ENCODE measurements at places on chromosomes 5 and 9.

DNA sequence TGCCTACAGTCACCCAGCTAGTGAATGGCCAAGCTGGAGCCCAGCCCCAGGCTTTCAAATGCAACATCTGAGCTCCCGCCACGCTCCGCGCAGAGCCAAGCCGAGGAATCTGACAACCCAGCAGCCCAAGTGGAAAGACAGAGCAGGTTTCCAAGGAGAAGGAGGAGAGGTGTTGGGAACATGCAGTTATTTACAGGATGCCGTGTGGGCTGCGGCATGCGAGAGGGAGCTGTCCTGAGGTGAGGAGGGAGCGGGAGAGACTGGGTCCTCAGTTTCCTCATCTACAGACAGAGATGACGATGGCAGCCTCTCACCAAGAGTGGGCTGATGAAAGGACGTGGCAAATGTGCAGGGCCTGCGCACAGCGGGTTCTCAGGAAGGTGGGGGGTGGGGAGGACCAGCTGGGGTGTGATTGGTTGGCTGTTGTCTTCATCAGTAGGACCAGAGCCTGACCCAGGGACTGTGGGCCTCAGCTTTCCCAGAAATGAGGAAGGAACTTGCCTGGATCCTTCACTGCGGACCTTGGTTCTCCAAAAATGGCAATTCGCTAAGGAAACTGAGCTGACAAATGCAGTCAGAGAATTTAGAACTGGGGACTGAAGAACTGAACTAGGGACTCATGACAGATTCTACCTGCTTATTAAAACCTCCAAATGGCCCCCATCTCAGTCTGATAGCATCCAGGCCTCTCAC, 14.8 kb upstream of the CPLX2 start:
- DNase-seq, result no peak

DNA sequence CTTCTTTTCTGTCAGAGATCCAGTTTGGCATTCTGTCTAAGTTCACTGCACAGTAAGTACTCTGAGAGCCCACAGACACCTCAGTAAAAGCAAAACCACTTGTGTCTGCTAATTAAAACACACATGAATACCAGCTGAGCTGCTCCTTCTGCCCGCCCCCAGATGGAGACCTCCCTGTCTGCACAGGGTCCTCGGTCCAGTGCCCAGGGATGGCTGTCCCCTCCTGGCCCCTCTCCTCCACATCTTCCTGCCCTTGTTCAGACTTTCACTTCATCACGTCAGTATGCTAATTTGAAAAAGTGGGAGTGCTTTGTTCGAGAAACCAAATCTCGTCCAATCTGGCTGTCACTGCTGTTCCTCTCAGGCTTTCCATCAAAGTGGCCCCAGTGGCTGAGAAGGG, 43.5 kb downstream of the LIX1 start:
- DNase-seq, result no peak

- DNase-seq, result no peak
Measured at GRCh38 chr5:167816864-167817263, 474.6 kb upstream of the WWC1 start.

DNA sequence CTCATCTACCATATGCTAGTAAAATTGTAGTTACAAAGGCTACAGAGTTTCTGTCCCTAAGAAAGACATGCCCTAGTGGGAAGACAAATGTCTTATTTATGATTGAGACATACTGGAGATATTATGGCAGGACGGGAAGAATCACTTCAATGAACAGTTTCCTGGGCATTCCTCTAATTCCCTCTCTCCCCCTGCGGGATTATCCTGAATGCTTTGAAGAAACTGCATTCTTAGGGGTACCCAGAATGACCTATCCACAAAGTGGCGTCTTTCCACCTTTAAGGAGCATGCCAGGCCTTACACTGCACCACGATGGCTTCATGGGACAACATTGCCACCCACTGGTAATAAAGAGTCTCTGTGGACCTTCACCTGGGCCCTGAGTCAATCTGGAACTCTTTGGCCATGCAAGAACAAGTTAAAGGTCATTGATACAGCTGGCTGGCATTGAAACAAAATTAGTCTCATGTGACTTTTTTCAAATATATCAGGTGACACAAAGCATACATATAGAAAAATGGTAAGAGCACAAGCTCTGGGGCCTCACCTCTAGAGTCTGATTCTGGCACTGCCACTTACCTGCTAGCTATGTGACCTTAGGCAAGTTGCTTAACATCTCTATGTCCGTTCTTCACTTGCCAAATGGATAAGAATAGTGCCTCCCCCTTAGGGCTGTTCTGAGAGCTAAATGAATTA, 32.0 kb downstream of the ANKRD55 start:
- no peak for DNase-seq

Data from stimulated activated CD8-positive, alpha-beta memory T cell treated with anti-CD3 and anti-CD28 coated beads, Interleukin-15, amount 100 ng/mL, for 24 hours (primary cell).